ENCODE measurements at places on chromosomes 3 and 15. TPM values are rescaled to one million over a fixed set of nuclear protein-coding genes. Genes with fewer than 3 reads are reported as not detected.

The ZPLD1 gene
- total RNA-seq: not detected

DNA sequence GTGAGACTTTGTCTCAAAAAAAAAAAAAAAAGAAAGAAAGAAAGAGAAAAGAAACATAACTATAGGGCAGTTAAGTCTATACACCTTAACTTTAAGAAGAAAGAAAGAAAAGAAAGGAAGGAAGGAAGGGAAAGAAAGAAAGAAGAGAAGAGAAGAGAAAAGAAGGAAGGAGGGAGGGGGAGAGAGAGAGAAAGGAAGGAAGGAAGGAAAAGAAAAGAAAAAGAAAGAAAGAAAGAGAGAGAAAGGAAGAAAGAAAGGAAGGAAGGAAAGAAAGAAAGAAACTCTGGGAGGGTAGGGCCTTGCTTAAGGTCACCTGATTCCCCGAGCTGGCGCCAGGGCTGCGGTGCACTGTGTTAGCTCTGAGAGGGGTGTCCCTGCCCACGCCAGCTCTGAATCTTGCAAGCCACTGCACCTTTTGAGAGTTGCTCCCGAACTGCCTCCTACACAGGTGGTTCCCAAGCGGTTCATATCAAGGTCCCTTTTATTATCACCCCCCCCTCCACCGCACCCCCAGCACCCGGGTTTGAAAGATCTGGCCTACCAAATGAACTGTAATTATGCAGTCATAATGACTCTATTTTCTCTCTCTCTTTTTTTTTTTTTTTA, 39.2 kb upstream of the VPS8 start:
- no peaks in the 10 kb centered on the region for H3K36me3 ChIP-seq
- H3K4me1 ChIP-seq: peaks cover 6% of the 10 kb centered on the region
- H3K27ac ChIP-seq: no peak overlapping the region
- no peak for DNase-seq
- no peaks in the 10 kb centered on the region for H3K27me3 ChIP-seq

- no peak overlapping the region for H3K27ac ChIP-seq
- no peak for DNase-seq
- no peaks in the 10 kb centered on the region for H3K27me3 ChIP-seq
- H3K36me3 ChIP-seq: no peaks in the 10 kb centered on the region
Observed at GRCh38 chr15:78307976-78308375, 8.6 kb upstream of the SKIC8 start.

DNA sequence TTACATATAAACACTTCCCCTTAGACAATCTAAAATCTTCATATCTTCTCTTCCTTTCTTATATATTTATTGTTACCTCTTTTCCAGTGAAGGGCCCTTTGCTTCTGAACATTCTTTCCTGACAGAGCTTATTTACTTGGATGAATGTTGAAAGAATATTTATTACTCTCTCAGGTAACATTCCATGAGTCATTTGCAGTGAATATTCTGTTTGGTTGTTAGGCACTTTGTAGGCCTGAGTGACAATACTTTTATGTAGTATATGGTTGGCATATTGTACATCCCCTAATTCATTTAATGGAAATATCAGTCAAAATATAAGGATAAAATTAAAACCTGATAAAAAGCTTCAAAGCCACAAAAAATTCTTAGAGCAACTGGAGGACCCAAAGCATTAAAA, 260.9 kb upstream of the KCNMB2 start:
- H3K4me3 ChIP-seq: no peak overlapping the region
- DNase-seq: no peak
- H3K27me3 ChIP-seq: no peaks in the 10 kb centered on the region
- no peaks in the 10 kb centered on the region for H3K4me1 ChIP-seq
- no peaks in the 10 kb centered on the region for H3K36me3 ChIP-seq

DNA sequence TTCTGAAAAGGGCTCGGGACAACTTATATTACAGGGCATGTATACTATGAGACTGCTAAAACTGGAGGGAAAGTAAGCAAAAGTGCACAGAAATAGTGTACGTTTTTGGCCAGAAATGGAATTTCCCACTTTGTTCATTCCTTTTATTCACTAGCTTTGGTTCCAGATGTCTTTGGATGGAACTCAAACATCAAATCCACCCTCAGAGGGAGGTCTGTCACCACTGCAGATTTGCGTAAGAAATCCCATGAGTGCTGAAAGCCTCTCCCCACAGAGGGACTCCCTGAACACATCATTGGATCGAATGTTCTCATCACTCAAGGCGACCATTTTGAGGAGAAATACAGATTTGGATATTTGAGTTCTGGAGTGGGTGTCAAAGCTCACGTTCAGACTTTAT, 71.6 kb downstream of the FEM1B start:
- no peak overlapping the region for H3K4me3 ChIP-seq
- DNase-seq: no peak
- no peaks in the 10 kb centered on the region for H3K36me3 ChIP-seq
- H3K27ac ChIP-seq: no peak overlapping the region
- no peaks in the 10 kb centered on the region for H3K27me3 ChIP-seq
- peaks cover 22% of the 10 kb centered on the region for H3K4me1 ChIP-seq

DNA sequence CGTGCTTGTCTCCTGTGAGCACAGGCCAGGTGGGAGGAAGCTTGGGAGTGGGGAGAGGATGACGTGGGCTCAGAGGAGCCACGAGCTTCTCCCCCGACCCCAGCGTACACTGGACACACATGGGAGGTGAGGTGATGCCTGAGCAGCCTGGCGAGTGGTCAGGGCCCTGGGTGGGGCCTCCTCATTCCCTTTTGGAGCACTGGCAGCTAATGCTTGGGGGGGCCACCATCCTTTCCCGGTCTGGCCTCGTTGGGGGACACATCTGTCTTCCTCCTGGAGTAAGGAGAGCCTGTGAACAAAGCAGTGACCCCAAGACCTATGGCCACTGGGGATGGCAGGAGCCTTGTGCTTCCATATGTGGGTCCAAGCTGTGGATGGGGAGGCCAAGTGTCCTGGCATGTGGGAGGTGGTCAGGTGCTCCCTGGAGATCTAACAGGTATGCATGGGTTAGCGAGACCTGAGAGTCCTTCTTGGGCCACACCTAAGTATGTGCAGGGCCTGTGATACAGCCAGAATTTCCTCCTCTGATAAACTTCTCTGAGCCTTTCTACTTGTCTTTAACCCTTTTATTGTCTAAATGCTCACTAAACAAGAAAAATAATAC, 9.5 kb downstream of the KLF13 start:
- no peak overlapping the region for H3K4me3 ChIP-seq
- peak; percentile 81 for DNase-seq
- peaks cover 95% of the 10 kb centered on the region for H3K4me1 ChIP-seq
- H3K27me3 ChIP-seq: no peaks in the 10 kb centered on the region

All from thyroid gland (tissue), 4 donors.